ENCODE measurements at places on chromosomes 6 and 20.

DNA sequence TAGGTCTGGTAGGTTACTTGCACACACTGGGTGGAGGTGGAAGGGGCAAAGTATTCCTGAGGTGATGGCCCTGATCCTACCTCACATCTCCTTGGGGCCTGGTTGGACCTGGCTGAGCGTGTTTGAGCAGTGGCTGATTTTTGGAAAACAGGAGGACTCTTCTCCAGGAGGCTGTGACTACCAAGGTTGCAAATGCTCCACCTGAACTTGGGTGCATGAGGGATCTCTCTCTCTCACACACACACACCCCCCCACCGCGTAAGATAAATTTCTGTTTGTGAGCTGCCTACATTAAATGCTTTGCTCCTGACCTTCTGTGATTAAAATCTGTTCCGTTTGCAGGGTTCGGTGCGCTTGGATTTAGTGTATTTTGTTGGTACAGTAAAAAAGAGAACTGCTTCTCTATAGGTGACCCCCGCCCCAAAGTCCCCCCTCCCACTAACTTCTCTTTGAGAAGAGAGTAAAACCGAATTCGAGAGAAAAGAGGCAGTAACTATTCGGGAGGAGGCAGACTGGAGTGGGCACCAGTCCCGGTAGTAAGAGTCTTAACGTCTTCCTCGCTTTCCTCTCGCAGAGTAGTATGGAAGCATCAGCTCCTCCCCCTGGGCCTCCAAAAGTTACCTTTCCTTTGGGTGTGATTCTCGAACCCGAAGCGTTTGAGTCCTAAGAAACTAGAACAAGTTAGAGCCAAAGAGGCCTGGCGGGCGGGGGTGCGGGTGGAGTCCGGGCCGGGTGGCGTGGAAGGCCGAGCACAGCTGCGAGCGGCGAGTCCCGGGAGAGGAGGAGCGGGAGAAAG is 585 bp upstream of the DSE start:
- DNase-seq, result no peak

- no peak for DNase-seq
Observed at GRCh38 chr20:35370751-35371150, 41.0 kb downstream of the UQCC1 start.

DNA sequence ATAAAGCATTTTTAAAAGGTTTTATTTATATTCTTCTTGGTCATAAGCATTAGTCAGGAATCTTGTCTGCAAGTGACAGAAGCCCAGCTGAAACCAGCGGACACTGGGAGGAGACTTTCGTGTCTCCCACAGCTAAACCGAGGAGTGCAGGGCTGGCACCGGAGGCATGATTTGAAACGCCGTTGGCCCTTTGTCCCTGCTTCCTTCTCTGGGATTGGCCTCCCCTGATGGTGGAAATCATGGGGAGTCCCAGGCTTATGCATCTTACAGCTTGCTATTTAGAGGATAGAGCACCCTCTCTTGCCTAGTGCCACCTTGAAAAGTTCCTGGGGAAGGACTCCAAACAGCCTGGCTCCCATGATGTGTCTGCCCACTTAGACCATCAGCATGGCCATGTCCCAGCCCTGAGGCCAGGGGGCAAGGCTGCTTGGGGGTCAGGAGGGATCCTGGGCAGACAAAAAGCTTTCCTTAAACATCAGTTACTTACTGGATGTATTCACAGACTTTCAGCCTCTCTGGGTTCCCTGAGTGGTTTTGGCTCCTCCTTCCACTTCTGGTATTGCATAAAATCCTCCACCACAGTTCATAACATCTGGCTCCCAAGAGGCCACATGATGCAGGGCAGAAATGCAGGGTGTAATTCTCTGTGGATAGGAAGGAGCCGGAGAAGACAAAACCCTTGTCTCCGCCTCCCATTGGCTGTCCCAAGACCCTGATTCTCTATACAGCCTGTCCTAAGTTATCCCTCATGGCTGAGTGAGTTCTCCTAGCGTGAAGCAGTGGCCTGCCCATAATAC is 49.3 kb upstream of the INSM1 start:
- no peak for DNase-seq

- DNase-seq, result no peak
Observed at GRCh38 chr6:109424946-109425345, 15.5 kb downstream of the PPIL6 start.

DNA sequence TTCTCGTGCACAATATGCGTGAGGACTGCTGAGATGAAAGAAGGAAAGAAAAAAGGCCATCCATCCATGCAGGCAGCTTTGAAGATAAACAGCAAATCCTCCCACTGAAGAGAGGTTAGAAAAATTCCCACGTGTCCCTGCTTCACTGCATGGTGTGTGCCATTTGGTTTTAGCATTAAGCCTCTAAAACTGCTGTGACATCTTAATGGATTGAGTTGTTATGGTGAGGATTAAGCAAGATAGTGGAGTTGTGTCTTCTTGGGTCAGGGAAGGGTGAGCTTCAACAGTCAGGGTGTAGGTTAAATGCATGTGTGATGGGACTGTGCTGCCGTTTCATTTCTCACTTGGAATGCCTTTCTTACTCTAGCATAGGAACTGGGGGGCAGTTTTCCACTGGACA is 50.5 kb downstream of the ZNF831 start:
- no peak for DNase-seq

GRCh38 chr6:169702840-169703246 is 917 bp downstream of the C6orf120 start:
- no peak for DNase-seq

- no peak for DNase-seq
Observed at GRCh38 chr6:69106511-69106910, 471.4 kb downstream of the ADGRB3 start.

GRCh38 chr6:29567541-29567940 is 8.0 kb upstream of the UBD start:
- no peak for DNase-seq

DNA sequence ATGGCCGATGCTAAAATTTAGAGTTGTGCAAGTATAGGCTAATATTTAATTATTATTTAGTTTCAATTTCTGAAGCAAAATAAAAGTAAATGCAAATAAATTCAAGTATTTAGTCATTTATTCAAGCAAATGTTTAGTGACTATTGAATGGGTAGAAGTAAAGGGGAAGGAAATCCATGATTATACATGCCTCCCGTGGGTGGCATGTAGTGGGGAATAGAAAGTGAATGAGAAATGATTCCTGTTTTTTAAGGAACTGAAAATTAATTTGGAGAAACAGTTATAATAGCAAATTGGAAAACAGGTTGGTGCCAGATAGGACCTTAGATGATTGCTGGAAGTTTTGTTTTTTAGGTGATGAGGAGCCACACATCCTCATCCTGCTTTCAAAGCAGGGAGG is 35.4 kb downstream of the FAM229B start:
- no peak for DNase-seq

DNA sequence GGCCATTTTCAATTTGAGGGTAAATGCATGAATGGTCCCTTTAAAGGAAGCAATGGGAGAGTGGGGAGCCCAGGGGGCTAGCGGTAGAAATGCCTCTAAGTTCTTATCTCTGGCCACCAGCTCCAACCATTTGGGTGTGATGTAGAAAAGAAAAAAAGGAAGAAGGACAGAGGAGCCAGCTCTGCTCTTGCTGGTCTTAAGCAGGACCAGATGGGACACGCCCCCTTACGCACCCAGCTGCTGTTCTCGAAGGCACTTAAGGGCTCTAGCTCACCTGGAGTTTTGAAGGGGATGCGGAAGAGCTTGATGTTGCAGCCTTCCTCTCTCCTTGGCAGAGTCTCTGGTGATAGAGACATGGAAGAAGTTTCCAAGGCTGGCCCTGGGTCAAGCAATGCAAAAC is 59.5 kb upstream of the RNF144B start:
- DNase-seq, result no peak

DNA sequence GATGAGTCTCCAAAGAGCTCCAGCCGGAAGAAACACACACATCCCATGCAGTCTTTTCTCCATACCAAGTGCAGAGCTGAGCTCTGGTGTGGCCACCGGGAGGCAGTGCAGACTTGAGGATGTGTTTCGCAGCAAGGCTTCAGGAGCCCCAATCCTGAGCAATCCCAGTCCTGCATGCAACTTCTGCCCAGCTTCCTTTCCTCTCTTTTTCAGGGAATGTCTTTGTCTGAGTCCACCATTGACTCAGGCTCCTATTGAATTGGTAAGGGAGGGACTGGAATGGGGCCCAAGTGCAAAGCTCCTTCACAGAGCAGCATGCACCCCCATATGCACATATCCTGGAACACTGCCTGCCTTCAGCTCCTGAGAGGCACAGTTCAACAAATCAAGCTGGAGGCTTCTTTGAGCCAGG is 50.5 kb upstream of the ASIP start:
- no peak for DNase-seq

GRCh38 chr6:8888468-8888867 is 453.1 kb upstream of the SLC35B3 start:
- no peak for DNase-seq

GRCh38 chr6:151391471-151392413 is at the start of gene ZBTB2:
Gene ZBTB2 (minus strand): TSS chr6:151391559. CDS start chr6:151373637, 17,922 bp downstream.
- peak; percentile 37 for DNase-seq

GRCh38 chr6:39076623-39077535 is 28.3 kb downstream of the GLP1R start:
- DNase-seq, result no peak

DNA sequence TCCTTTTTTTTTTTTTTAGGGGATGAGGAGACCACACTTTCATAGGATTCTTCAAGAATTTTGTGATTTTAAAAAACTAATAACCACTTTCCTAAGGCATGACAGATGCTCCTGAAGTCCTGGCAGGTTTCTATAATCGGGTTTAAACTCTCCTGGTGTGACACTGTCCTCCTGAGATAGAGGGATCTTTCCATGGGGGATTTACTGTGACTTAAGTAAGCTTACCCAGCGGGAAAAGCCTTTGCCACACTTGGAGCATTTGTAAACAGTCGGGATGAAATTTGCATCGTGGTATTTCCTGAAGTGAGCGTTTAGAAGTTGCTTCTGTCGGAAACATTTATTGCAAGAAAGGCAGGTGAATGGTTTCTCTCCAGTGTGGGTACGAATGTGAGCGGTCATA is 16.6 kb downstream of the CTCFL start:
- no peak for DNase-seq

DNA sequence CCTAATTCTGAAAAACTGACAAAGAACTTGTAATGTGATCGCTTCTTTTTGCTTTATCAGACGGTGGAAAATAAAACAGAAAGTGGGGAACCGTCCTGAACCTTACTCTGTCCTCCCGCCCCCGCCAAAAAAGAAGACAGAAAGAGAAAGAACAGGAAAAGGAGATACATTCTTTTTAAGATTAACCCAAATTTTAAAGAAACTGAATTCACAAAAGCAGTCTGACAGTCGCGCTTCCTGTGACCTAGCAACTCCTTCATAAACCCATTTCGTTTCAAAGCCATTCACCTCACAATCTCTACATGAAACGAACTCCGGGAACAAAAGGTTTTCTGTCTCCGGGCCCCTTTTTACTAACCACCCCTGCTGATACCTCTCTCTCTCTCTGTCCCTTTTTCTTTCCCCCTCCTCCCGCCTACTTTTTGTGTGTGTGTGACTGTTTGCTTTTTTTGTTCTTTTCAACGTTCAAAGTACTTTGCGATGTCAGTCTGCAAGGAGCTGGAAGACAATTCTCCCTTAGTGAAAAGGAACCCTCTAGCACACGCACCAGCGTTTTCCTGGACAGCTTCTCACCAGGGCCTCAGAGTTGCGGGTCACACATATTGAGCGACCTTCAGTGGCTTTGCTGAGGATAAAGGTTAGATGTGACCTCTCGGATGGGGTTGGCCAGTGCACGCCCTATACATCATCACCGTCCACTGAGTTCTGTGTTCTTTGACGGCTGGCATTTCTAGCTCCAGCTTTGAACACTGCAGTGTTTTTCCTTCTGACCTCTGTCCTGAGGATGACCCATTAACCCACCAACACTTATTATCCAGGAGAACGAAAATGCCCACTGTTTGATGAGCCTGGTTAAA is 530 bp upstream of the NEDD9 start:
- no peak for DNase-seq

DNA sequence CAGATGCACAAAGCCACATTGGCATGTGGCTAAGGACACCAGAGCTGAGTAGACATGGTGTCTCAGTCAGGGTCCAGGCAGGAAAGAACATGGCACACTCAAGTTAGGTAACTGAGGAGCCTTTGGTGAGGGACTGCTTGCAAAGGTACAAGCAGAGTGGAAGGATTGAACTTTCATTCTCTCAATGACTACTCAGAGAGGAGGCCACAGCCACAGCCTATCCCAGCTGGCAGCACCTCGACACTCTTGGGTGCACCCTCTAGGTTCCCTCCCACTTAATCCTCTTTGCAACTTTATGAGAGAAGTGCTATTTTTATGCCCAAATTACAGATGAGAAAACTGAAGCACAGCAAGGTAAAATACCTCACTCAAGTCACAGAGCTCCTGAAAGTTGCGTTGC is 73.4 kb downstream of the ISM1 start:
- DNase-seq, result no peak

DNA sequence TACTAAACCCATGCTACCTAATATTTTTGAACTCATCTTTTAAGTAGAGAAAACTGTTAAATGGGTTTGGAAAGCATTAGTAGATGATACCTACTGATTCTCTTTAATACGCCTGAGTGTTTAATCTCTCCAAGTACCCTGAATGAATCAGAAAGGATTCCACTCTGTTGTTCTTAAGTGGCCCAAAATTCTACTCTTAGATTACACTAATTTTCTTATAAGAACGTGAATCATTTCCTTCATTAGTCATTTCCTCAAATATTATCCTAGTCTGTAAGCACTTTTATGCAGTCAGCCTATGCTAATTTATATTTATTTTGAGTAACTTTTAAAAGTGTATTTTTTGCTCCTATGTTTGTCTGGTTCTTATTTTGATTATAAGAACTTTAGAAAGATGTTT is 380.0 kb downstream of the BTBD9 start:
- no peak for DNase-seq

- DNase-seq, result no peak
Observed at GRCh38 chr6:90368601-90369000, 72.0 kb upstream of the BACH2 start.

DNA sequence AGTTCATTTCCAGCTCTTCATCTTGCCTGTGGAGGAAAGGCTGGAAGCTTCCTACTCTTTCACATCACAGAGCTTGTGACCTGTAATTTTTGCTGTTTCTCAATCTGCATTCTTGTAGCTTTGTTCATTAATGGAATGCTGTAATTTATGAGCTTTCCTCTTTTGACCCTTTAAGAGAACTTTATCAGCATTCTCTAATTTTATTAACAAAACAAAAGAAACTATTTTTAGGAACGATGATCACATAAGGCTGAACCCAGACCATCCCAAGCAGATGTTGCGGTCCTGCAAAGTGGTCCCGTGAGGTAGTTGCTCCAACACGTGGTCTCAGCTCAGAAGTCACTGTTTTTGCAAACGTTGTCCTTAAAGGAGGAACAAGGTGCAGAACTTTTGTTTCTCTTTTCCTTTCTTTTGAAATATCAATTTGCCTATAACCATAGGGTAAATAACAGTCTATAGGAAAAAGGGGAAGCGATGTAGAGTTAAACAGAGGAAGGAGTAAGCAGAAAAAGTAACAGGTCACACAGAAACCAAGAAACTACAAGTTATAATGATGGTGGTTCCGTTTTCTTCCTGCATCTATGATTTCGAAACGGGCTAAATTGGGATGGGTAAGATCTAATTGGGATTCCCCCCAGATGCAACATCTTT is 121.3 kb upstream of the PHACTR1 start:
- DNase-seq, result no peak

- DNase-seq, result no peak
Observed at GRCh38 chr20:10513931-10514575, 78.9 kb downstream of the SLX4IP start.
